ENCODE measurements at places on chromosomes 16 and 17.

DNA sequence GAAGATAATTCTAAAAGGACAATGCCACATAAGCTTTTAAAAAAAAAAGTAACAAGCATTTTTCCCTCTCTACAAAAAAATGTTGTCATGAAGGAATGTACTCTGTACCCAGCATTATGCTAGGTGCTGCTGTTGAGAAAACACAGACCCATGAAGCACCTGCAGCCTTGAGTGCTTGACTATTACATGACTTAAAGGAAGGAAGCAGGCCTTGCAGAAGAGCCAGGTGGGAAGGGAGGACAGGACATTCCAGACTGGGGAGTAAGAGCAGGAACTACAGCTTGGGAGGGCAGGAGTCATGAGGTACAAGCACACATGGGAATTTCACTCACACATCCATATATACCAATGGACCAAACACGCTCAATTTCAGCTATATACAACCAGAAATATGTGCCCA is 3.8 kb downstream of the MYO1D start:
- no peak for DNase-seq

DNA sequence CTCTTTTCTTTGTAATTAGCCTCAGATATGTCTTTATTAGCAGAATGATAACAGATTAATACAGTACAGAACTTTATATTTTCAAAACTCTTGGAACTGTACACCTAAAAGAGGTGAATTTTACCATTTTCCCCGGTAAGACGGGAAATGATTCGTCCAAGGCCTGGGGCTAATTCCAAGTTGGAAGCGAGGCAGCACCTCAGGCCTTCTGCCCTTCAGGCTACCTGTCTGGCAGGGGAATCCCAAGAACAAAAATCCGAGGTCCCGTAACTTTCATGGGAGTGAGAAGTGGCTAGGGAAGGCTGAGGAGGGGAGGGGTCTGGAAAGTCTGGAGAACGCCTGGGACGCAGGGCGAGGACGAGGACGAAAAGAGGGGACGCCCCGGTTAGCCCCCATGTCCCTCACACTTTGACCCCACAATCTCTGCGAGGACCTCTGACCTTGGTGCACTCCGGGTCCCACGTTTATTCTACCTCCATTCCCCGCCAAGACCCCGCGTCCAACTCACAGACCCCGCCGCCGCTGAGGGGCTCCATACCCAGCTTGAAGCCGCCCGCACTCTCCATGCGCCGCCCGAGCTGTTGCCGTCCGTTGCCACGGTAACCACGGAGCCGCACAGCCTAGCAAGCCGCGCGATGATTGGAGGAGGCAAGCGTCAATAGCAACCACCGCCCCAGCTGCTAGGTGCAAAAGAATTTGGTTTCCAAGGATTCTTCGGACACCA is at the start of gene HYDIN:
Gene HYDIN (minus strand): TSS at position 601 of the 724 bp plus-strand sequence. CDS start 43,827 bp downstream, outside the sequence.
- DNase-seq, result peak; percentile 66

- no peak for DNase-seq
Observed at GRCh38 chr17:52606098-52606497, 447.6 kb upstream of the CA10 start.

DNA sequence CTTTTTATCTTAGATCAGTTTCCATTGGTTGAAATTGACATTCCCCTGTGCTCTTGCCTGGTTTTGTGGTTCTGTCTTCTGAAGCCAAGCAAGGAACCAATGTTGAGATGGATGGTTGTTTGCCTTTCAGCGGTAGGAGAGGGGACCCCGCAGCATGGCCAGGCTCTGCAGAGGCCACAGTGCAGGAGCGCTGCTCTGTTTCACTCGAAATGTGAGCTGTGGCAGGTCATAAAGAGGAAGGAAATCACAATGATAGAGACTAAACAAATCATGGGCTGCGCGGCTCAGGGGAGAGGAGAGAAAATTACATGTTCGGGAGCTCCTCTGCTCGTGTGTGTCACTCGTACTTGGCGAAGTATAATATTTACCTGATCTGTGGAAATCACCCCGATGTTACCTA is 148.2 kb downstream of the SNX29 start:
- DNase-seq, result no peak

GRCh38 chr17:46024590-46024989 is 25.5 kb downstream of the STH start:
- no peak for DNase-seq

DNA sequence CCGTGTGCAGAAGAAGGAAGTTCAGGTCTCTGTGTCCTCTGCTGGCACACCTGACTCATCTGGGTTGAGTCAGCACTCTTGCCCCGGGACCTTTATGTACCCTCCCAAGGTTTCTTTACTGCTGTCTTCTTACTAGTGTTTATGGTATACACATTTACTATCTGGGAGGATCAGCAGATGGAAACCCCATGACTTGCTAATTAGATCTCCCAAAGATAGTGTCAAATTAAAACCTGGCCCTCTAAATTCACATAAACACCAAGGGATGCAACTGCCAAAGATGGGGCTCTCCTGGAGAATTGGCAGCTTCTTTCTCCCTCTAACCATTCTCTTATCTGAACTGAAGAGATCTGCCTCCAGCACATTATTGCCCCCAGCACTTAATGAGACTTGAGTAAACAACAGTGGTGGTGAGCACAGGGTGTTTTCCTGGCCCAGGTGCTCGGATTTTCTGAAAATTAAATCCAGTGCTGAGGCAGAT is 718.1 kb upstream of the SOX9 start:
- peak; percentile 57 for DNase-seq

- DNase-seq, result no peak
Observed at GRCh38 chr16:28821874-28822519, 802 bp upstream of the ATXN2L start.

- no peak for DNase-seq
Observed at GRCh38 chr16:1464196-1464893, 10.5 kb downstream of the CLCN7 start.

- no peak for DNase-seq
Observed at GRCh38 chr16:86823125-86823524, 244.8 kb downstream of the FOXL1 start.

- no peak for DNase-seq
Observed at GRCh38 chr16:22348291-22348690, 26.1 kb downstream of the CDR2 start.

- DNase-seq, result no peak
Observed at GRCh38 chr17:41589301-41589700, 2.6 kb upstream of the KRT14 start.

Data from NCI-H748 treated with DMSO at 0.1 percent for 48 hours (cell line).